Activated T-helper 1 cell treated with anti-CD3 and anti-CD28 coated beads, Interleukin-12 subunit alpha, Interleukin-12 subunit beta, Interleukin-2, Interleukin-4 antibody, amounts not matched to agents 30 ng/mL and 10 ng/mL and 1 ng/mL, durations not matched to agents 14 hours and 24 hours and 36 hours (primary cell): ENCODE measurements at places on chromosomes 6 and 20.

DNA sequence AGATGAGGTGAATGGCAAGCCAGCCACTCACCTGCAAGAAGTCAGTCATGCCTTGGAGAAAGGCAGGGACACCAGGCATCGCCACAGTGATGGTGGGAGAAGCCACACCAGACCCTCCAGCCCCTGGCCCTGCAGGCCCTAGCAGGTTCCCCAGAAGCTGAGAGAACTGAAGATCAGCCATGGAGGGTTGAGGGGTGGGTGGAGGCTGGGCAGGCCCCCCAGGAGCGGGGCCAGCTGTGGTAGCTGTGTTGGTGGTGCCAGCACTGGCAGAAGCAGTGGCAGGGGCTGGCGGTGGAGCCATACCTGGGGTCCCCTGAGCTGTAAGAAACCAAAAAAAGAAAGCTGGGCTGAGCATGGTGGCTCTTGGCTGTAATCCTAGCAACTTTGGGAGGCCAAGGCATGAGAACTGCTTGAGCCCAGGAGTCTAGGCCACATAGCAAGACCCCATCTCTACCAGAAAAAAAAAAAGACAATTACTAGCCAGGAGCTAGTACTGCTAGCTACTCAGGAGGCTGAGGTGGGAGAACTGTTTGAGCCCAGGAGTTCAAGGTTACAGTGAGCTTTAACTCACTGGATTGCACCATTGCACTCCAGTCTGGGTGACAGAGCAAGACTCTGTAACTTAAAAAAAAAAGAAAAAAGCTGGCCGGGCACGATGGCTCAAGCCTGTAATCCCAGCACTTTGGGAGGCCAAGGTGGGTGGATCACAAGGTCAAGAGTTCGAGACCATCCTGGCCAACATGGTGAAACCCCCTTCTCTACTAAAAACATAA is 9.5 kb downstream of the BAG6 start:
- no peaks in the 10 kb centered on the region for H3K27me3 ChIP-seq
- peaks cover 10% of the 10 kb centered on the region for H3K4me1 ChIP-seq
- no peak overlapping the region for H3K4me3 ChIP-seq
- no peak for DNase-seq
- no peak overlapping the region for H3K27ac ChIP-seq

GRCh38 chr20:2840967-2841531 is 504 bp downstream of the VPS16 start:
- peak; percentile 35 for DNase-seq
- H3K4me1 ChIP-seq, result peaks cover 32% of the 10 kb centered on the region
- H3K36me3 ChIP-seq, result peaks cover 26% of the 10 kb centered on the region
- no peaks in the 10 kb centered on the region for H3K27me3 ChIP-seq
- peak overlapping the region; percentile 82 for H3K27ac ChIP-seq
- H3K4me3 ChIP-seq, result peak overlapping the region; percentile 92

DNA sequence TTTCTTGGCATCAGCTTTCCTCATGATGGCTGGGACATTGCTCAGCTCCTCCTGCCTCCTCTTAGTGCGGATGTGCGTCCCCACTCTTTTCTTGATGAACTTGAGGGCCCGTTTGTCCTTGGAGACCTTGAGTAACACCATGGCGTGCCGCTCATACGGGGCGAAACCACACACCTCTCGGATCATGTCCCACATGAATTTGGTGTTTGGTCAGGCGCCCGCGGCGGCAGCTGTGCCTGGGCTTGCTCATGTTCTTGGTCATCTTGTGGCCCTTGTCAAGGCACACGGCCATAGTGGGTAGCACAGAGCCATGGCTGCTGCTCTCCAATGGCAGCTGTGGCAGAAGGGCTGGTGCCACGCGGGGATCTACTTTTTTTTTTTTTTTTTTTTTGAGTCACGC is 2.6 kb downstream of the ERGIC3 start:
- H3K36me3 ChIP-seq, result peaks cover 8% of the 10 kb centered on the region
- H3K27ac ChIP-seq, result no peak overlapping the region
- no peak overlapping the region for H3K4me3 ChIP-seq

DNA sequence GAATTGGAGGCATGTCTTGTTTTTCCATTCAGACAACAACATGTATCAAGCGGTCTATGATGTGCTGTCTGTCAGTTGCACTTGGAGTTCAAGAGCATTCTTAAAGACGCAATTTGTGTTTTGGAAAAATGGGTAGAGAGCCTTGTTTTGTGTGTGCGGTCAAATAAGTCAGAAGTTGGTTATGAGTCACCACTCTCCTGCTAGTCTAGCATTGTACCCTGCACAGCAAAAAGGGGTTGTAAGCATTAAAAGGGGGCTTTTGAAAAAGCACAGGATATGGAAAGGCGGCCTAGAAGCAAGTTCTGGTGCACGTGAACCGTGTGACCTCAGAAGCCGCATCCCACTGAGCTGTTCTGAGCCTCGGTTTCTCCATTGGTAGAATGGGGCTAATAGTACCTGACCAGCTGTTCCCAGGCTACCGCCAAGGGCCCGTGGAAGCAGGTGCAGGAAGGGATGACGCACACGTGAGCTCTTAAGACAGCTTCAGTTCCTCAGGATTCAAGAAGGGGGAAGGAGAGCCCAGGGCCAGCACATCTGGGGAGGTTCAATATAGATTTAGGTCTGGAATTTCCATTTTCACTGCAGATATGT is 61.6 kb upstream of the SNX9 start:
- peaks cover 8% of the 10 kb centered on the region for H3K27me3 ChIP-seq
- DNase-seq, result peak; percentile 54
- H3K36me3 ChIP-seq, result peaks cover 13% of the 10 kb centered on the region
- peak overlapping the region; percentile 78 for H3K4me3 ChIP-seq

DNA sequence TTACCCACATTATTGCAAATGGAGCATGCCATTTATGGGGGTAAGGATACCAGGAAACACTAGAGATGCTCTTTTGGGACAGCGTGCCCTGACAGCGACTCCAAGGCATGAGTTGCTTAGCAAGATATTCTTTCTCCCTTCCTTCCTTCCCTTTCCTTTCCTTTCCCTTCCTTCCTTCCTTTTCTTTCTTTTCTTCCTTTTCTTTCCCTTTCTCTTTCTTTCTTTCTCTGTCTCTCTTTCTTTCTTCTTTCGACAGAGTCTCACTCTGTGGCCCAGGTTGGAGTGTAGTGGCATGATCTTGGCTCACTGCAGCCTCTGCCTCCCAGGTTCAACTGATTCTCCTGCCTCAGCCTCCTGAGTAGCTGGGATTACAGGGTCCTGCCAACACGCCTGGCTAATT is 3.3 kb downstream of the MUCL3 start:
- H3K27ac ChIP-seq, result no peak overlapping the region
- no peak overlapping the region for H3K4me3 ChIP-seq
- no peaks in the 10 kb centered on the region for H3K36me3 ChIP-seq

DNA sequence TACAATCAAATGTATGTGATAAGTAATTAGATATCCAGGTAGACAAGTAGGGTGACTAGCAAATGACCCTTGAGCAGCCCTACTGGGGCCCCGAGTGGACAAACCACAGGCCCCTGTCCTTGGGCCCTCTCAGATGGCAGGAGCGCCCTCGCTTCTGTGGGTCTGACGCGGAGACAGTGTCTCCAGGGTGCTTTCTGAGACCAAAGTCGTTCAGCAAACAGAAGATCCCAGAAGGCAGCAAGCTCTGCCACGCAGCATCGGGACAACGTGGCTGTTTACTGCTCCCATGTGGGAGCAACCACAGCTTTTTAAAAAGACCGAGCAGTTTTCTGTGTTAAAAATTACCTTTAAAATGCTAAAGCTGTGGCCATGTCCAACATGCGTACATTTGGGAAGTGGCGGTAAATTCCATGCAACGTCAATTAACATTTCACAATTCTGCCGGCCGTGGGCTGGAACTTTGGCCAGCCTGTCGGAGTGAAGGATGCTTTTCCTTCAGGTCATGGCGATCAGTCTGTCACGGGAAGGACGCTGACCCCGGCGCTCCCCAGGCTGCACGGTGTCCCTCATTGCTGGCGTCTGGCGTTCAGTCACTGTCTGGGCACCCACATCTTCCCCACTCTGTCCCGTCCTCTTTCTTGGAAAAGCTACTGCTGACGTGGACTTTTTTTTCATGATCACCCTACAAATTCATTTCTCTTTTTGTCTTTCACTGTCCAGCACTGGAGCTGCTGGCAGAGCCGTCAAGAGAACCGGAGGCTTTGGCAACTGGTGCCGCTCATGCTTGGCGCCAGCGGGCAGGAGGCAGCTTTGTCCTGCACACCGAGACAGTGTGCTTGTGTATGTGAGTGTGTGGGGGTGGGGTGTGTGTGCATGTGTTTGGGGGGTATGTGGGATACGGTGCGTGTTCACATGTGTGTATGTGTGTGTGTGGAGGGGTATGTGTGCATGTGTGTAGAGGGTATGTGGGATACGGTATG is 293.1 kb downstream of the CDH4 start:
- no peaks in the 10 kb centered on the region for H3K4me1 ChIP-seq
- no peaks in the 10 kb centered on the region for H3K36me3 ChIP-seq
- no peak overlapping the region for H3K4me3 ChIP-seq
- no peak overlapping the region for H3K27ac ChIP-seq

DNA sequence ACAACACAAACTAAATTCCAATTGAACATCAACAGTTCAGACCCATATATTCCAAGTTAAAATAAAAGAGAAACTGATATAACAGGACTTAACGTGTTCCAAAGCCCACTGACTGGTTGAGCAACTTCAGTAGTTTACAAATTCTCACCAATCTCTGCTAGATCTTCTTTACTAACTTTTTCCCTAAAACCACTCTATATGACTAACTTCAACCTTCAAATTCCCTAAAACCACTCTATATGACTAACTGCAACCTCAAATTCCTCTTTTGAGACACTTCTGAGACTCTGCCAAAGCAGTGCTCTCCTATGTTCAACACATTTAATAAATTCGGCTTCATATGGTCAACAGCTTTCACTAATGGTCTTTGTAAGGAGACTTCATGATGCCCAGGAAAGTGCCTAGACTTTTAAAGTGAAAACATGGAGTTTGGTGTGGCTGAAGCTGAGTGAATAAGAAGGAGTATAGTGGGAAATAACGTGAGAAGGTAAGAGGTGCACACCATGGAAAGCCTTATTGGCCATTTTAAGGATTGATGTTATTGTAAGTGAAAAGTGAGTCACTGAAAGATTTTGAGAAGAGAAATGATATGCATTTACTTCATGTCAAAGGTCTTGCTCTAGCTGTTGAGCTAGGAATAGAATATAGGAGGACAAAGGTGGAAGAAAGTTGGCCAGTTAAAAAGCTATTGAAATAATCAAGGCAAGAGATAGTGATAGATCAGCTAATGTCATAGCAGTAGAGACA is 134.0 kb upstream of the HCRTR2 start:
- H3K4me3 ChIP-seq, result no peak overlapping the region
- DNase-seq, result no peak
- H3K36me3 ChIP-seq, result no peaks in the 10 kb centered on the region
- H3K27me3 ChIP-seq, result no peaks in the 10 kb centered on the region
- no peaks in the 10 kb centered on the region for H3K4me1 ChIP-seq
- H3K27ac ChIP-seq, result no peak overlapping the region

GRCh38 chr6:87164004-87164403 is 8.6 kb downstream of the ZNF292 start:
- peaks cover 9% of the 10 kb centered on the region for H3K36me3 ChIP-seq
- no peak overlapping the region for H3K4me3 ChIP-seq
- no peaks in the 10 kb centered on the region for H3K27me3 ChIP-seq
- DNase-seq, result no peak
- peak overlapping the region; percentile 37 for H3K27ac ChIP-seq

GRCh38 chr6:135141728-135142127 is 39.4 kb upstream of the MYB start:
- no peaks in the 10 kb centered on the region for H3K36me3 ChIP-seq
- H3K27ac ChIP-seq, result peak overlapping the region; percentile 19
- H3K4me1 ChIP-seq, result peaks cover 72% of the 10 kb centered on the region

GRCh38 chr6:42141603-42142117 is 760 bp downstream of the C6orf132 start:
- peaks cover 11% of the 10 kb centered on the region for H3K4me1 ChIP-seq
- no peaks in the 10 kb centered on the region for H3K36me3 ChIP-seq
- H3K27ac ChIP-seq, result no peak overlapping the region
- no peak for DNase-seq
- H3K27me3 ChIP-seq, result peaks cover 38% of the 10 kb centered on the region

GRCh38 chr6:36586606-36587005 is 7.6 kb upstream of the SRSF3 start:
- H3K27me3 ChIP-seq, result peaks cover 5% of the 10 kb centered on the region
- no peak overlapping the region for H3K27ac ChIP-seq
- H3K4me1 ChIP-seq, result no peaks in the 10 kb centered on the region

- DNase-seq, result no peak
- H3K27me3 ChIP-seq, result no peaks in the 10 kb centered on the region
- no peaks in the 10 kb centered on the region for H3K4me1 ChIP-seq
- no peak overlapping the region for H3K4me3 ChIP-seq
- H3K27ac ChIP-seq, result no peak overlapping the region
Observed at GRCh38 chr20:42588847-42589246, 600.9 kb downstream of the PTPRT start.

- H3K4me3 ChIP-seq, result no peak overlapping the region
- H3K4me1 ChIP-seq, result peaks cover 59% of the 10 kb centered on the region
- H3K36me3 ChIP-seq, result peaks cover 6% of the 10 kb centered on the region
Observed at GRCh38 chr6:63640062-63640461, 4.5 kb downstream of the PHF3 start.

DNA sequence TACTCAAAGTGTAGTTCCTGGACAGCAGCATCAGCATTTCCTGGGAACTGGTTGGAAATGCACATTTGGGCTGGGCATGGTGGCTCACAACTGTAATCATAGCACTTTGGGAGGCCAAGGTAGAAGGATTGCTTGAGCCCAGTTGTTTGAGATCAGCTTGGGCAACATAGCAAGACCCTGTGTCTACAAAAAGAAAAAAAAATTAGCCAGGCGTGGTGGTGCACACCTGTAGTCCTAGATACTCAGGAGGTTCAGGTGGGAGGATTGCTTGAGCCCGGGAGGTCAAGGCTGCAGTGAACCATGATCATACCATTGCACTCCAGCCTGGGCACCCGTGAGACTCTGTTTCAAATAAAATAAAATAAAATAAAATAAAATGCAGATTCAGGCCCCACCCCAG is 156.2 kb downstream of the CDC5L start:
- no peaks in the 10 kb centered on the region for H3K36me3 ChIP-seq
- H3K27me3 ChIP-seq, result peaks cover 6% of the 10 kb centered on the region

GRCh38 chr6:14444295-14444972 is 326.9 kb downstream of the CD83 start:
- H3K4me1 ChIP-seq, result peaks cover 23% of the 10 kb centered on the region
- H3K36me3 ChIP-seq, result peaks cover 2% of the 10 kb centered on the region
- peaks cover 2% of the 10 kb centered on the region for H3K27me3 ChIP-seq
- no peak overlapping the region for H3K27ac ChIP-seq

DNA sequence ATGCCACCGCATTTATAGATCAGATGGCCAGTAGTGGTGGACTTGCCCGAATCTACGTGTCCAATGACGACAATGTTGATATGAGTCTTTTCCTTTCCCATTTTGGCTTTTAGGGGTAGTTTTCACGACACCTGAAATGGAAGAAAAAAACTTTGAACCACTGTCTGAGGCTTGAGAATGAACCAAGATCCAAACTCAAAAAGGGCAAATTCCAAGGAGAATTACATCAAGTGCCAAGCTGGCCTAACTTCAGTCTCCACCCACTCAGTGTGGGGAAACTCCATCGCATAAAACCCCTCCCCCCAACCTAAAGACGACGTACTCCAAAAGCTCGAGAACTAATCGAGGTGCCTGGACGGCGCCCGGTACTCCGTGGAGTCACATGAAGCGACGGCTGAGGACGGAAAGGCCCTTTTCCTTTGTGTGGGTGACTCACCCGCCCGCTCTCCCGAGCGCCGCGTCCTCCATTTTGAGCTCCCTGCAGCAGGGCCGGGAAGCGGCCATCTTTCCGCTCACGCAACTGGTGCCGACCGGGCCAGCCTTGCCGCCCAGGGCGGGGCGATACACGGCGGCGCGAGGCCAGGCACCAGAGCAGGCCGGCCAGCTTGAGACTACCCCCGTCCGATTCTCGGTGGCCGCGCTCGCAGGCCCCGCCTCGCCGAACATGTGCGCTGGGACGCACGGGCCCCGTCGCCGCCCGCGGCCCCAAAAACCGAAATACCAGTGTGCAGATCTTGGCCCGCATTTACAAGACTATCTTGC is 725 bp downstream of the EEF1A1 start:
- peak; percentile 73 for DNase-seq
- H3K36me3 ChIP-seq, result peaks cover 55% of the 10 kb centered on the region
- peak overlapping the region; percentile 91 for H3K27ac ChIP-seq
- peaks cover 35% of the 10 kb centered on the region for H3K4me1 ChIP-seq
